ENCODE measurements at places on chromosomes 7 and 10.

- DNase-seq = no peak
Measured at GRCh38 chr7:157596881-157597280, 260.1 kb downstream of the DNAJB6 start.

- DNase-seq = no peak
Measured at GRCh38 chr10:128626397-128627000, 500.3 kb upstream of the MKI67 start.

GRCh38 chr10:31075881-31076609, 44.4 kb upstream of the ZNF438 start:
- no peak for DNase-seq

DNA sequence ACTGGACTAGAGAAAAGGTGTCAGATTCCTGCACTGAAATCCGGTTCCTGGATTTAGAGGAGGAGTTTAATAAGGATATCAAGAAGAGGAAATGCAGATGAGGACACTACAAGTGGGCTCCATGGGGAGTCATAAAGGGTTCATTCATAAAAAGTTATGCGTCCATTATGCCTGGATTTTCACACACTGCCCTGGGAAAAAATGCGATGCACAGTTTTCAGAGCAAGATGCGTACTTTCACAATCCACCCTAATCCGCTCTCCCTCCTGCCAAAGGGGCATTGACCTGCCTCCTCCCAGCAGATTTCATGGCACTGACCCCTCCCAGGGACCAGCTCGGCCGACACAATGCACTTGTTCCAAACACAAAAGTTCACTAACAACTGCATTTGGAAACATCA, 42.2 kb upstream of the OPALIN start:
- no peak for DNase-seq

- DNase-seq = no peak
Measured at GRCh38 chr10:69848454-69848853, 46.7 kb downstream of the COL13A1 start.

DNA sequence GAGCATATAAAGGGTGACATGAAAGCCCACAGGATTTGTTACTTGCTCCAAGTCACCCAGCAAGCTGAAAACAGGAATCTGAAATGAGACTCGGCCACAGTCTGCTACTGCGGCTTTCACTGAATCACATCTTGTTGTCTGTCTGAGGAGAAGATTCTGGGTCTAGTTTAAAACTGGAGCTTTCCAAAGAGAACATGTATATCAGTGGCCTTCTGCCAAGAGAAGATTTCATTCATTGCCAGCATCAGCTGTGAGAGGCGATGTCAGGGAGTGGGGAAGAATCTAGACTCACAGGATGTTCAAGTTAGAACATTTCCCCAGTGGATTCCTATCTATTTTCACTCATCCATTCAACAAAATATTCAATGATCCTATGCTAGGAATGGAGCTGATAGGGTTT, 122.8 kb downstream of the GALNT17 start:
- DNase-seq = no peak

- DNase-seq = no peak
Measured at GRCh38 chr10:482051-482501, 207.4 kb downstream of the DIP2C start.

GRCh38 chr10:86180861-86181260, 185.7 kb downstream of the GRID1 start:
- no peak for DNase-seq

- no peak for DNase-seq
Measured at GRCh38 chr7:45700556-45700955, 126.4 kb downstream of the ADCY1 start.

DNA sequence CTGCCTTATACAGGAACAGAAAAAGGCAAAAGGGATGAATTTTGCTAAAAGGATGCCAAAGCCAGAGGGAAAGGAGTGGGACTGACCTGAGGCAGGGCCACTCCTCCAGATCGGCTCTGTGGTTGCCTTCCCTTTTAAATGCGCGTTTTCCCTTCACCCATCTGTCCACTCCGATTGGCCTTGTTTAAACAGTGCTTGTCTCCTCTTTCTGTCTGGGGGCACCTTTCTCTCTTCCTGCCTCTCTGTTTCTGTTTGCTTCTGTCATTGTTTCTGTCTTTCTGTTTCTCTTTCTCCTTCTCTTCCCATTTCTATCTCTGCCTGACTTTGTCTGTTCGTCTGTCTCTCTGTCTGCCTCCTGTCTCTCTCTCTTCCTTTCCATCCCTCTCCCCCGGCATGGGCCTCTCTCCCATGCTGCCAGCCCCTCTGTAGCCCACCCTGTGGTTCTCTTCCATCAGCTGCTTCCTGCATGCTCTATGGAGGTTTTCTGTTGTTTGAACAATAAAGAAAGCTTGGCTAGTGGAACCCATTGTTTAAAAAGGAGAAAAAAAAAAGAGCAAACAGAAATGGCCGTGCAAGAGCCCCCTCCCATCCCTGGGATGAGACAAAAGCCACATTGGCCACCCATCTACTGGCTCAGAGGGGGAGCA, 29.5 kb upstream of the HSPB1 start:
- no peak for DNase-seq

DNA sequence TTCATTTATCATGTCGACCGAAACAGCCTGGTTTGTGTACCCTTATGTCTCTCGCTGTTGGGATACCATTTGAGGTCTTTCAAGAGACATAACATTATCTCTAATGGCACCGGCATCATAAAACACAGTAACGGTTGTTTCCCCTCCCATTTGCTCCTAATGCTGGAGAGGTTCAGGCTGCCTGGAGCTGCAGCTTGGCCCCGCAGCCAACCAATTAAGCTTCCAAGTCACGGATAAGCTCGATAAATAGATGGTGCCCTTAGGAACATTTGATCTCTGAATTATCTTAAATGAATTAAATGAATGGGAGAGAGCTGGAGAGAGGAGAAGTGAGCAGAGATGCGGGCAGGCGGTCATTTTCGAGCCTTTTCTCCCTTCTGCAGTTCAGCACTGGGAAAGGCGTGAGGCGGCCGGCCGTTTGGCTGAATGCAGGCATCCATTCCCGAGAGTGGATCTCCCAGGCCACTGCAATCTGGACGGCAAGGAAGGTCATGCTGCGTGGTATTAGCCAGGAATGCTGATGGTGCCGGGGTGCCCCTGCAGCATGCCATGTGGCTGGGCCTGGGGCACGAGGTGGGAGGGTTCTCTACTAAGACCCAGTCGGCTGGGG, 12.6 kb downstream of the CPA4 start:
- no peak for DNase-seq

DNA sequence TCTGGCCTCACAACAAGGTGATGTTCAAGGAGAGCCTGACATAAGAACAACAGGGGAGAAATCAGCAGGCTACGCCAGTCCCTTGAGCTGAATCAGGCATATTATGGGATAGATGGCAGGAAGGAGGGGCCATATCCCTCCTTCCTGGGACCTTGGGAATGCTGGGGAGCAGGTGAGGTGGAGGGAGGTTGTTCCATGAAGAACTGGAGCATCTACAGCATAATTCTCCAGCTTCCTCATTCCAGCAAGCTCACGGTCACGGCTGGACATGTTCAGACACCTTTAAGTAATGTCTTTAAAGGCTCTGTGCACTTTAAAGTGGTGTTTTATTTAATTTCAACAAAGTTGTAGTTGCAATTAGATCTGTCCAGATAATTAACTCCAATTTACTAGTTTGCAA, 780.5 kb downstream of the TYW1 start:
- DNase-seq = no peak

- no peak for DNase-seq
Measured at GRCh38 chr10:116470071-116470470, 42.4 kb downstream of the PNLIPRP3 start.

DNA sequence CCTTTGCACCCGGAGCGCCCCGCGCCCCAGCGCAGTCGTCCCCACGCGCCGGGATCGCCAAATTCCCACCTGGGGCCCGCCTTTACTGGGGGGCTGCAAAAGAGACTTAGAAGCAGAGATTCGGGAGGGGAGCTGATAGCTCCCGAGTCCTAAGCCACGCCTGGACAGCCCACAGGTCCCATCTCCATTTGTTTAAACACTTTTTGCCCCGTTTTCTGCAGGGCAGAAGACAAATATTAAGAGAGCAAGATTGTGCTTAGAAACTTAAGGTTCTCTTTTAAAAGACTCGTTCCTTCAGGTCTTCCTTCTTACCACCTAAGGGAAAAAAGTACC, 299.1 kb upstream of the NFE2L3 start:
- DNase-seq = no peak

GRCh38 chr7:111787099-111787498, 224.8 kb upstream of the IMMP2L start:
- no peak for DNase-seq

DNA sequence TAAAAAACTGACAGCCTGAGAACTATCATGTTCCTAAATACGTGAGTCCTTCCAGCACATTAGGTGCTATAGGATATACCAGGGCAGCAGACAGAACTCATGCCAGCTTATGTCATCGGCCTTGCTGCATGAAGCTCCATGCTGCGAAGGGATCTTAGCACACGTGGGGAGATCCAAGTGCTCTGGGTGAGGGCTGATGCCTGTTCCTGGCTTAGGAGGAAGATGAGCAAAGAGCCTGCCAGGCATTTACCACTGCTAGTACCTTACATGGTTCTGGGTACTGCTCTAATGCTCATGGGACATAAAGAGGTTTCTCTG, 43.2 kb downstream of the SVIL start:
- DNase-seq = no peak

DNA sequence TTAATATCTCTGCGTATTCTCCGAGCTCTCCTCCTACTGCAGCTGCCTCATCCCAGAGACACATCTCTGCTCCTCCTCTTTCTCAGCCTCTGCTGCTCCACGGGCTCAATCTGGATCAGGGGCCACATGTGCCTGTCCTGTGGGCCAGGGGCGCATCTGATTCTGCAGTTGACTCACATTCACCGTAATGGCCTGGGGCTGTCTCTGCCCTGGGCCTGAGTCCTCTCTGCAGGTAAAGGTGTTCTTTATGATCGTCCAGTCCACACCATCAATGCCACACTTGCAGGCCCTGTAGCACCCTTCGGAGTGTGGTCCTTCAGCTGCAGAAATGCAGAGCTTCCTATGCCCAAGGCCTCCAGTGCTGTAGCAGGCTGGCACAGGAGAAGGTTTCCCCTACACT, 154.5 kb downstream of the OAT start:
- DNase-seq = no peak

- DNase-seq = no peak
Measured at GRCh38 chr7:47277321-47277781, 304.6 kb downstream of the TNS3 start.

- DNase-seq = no peak
Measured at GRCh38 chr7:133303372-133303771, 50.5 kb downstream of the EXOC4 start.

DNA sequence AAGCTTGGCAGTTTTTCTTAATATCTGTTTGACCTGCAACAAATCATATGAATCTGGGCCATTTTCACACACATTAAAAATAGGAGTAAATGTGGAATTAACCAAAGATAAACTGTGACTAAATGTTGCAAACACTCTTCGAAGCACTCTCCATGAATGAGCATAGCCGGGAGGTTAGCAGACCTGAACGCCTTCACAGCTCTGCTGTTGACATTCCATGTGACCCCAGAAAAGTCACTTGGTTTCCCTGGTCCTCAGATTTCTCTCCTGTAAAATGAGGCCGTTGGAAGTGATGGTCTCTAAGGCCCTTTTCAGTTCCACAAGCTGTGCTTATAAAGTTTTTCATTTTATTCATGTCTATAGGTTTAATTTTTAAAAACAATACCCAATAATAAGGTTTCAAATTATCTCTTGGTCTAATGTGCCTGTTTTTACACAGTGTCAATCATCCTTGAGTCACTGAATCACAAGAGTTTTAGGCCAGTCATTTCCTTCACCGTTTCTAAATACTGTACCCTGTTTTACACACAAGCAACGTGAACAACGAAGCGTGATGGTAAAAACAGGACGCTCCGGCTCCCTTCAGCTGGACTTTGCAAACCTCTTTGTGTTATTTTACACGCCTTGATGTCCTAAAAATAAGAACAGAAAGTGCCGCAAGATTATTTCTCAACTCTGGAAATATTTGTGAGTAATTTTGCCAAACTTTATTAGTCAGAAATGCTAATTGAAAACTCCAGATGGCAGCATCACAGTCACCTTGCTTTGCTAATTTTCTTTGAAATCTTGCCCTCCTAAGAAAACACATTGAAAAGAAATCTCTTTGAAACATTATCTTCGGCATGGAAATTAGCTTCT, 38.6 kb upstream of the MET start:
- no peak for DNase-seq

DNA sequence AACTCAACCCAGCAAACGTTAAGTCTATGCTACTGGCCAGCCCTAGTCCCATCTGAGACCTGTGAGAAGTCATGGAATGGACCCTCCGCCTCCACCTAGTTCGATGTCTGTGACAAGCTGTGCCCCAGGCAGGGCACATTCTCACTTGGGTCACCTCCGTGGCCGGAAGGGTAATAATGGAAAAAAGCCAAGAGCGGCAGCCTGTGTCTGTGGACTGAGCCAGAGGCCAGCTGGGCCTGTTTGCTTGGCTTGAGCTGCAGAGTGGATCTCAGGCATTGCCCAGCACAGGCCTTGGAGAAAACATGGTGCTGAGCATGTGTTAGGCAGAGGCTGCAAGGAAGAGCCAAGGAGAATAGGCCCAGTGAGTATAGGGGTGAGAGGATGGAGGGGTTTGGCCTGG, 97.8 kb downstream of the GALNT17 start:
- DNase-seq = no peak

GRCh38 chr10:106804992-106805582, 359.4 kb downstream of the SORCS1 start:
- no peak for DNase-seq

GRCh38 chr7:32803406-32804141, 88.0 kb downstream of the KBTBD2 start:
- no peak for DNase-seq

GRCh38 chr10:17951868-17952371, at the start of gene SLC39A12:
Gene SLC39A12 (plus strand): TSS chr10:17951918. CDS start chr10:17953277, 1,359 bp downstream.
- no peak for DNase-seq

GRCh38 chr7:42460933-42461332, 223.9 kb upstream of the GLI3 start:
- no peak for DNase-seq

DNA sequence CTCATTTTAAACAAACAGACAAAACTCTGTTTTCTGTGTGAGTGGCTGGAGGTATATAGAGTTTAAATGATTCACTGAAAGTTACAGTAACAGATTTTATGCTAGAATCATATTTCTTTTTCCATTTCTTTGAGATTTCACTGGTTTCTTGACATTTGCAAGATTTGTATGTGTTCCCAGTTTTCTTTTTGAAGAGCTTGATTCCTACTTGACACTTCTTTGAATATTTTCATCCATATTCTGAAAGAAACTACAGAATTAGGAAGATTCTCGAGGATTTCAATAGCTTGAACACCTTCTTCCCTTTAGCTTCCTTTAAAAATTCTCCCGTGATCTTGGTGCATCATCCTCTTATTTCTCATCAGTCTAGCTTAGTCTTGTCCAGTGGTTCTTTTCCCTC, 93.6 kb downstream of the ZNF277 start:
- DNase-seq = no peak

GRCh38 chr7:128148676-128149075, 92.4 kb upstream of the LEP start:
- no peak for DNase-seq

Measured in activated CD4-positive, alpha-beta T cell treated with anti-CD3 and anti-CD28 coated beads, Interleukin-2, amount 10 ng/mL, durations not matched to agents 7 days and 5 days (primary cell).